ENCODE measurements at places on chromosomes 2 and 18. TPM values are rescaled to one million over a fixed set of nuclear protein-coding genes. Genes with fewer than 3 reads are reported as not detected.

- DNase-seq = no peak
Measured at GRCh38 chr2:160376576-160376975, 117.0 kb downstream of the RBMS1 start.

DNA sequence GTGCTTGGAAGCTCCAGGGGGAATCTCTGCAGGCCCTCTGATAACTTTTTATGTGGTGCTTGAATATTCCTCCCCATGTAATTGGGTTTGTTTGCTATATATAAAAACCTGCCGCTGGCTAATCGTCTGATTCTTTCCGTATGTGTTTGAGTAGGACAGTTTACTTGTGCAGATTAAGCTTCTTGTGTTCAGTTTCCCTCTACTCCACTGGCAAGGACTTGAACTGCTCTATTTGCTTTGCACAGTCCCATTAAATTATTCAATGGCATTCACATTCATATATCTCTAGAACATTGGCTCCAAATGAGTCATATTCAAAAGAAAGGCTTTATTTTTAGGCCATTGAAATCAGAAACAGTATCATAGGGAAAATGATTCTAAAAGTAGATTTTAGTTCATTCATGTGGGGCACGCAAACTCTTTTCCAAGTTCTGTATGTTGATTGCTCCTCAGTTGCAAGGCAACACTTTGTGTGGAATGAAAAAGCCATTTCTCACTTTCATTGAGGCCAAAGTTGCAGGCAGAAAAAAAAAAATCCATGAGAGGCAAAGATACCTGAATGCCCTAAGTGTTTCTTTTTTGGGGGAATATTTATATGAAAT is 1682.3 kb upstream of the PIK3C3 start:
- DNase-seq = no peak

DNA sequence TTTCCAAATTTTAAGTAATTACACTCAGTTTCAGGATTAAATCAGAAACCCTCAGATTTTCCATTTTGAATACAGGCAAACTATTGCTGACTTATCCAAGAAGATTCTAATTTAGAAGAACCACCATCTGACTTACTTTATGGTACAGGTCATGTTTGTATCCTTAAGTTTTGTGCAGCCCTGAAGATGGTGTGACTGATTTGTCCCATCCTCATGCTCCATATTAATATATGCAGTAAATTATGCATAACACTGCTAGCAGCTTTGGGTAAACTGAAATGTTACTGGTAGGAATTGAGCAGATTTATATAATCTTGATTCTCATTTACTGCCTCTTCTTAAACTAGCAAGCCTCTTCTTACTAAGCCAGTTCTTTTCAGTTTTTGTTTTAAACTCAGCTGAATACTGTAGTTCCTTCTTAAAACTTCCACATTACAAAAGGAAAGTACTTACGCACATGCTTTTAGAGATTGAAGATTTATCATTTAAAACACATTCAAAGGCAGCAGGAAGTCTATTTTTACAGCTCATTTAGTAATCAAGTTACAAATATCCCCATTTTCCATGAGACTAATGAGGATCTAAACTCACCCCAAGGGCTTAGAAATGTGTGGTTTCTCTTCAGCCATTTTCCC is 25.7 kb downstream of the MEX3C start:
- DNase-seq = no peak

The SP140L gene
- 16.8 TPM for total RNA-seq

DNA sequence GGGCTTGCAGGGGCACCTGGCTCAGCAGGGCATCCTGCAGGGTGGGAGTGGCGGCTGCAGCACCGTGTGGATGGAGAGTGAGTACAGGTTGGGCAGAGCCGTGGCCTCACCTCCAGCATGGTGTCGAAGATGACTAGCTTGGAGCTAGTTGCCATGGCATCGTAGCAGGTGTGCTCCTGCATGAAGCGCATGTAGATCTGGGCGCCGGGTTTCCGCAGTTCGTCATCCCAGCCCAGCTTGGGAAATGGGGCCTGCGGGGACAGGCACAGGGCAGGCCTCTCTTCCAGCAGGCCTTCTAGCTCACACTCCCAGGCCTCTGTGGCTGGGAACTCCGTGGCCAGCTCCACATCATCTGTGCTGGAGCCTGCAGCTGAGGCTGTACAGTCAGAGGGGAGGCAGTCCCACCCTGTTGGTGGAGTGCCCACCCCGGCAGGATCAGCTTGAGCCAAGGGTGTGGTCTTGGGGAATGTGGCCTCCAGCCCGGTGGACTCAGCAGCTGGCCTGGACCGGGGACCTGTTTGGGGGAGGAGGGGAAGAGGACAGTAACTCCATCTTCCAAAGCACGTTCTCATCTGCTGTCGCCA is 1.6 kb downstream of the PRKAG3 start:
- DNase-seq = no peak
